ENCODE measurements at places on chromosomes 13 and 19. TPM values are rescaled to one million over a fixed set of nuclear protein-coding genes. Genes with fewer than 3 reads are reported as not detected.

GRCh38 chr13:38518328-38518727 lies 168.5 kb upstream of the FREM2 start:
- H3K36me3 ChIP-seq: no peaks in the 10 kb centered on the region
- H3K27ac ChIP-seq: no peak overlapping the region
- no peak for DNase-seq
- H3K4me1 ChIP-seq: no peaks in the 10 kb centered on the region
- no peaks in the 10 kb centered on the region for H3K27me3 ChIP-seq
- H3K4me3 ChIP-seq: no peak overlapping the region

The LILRA1 gene
- not detected for total RNA-seq

GRCh38 chr19:39406656-39407409 lies at the start of gene ZFP36:
Gene ZFP36, plus strand, starts transcription at chr19:39406847. Its CDS starts 58 bp downstream, at chr19:39406905.
- peak within 1 kb of the TSS; percentile 99 for H3K27ac ChIP-seq
- DNase-seq: peak; percentile 83
- peaks cover 49% of the 10 kb centered on the region for H3K4me1 ChIP-seq
- H3K27me3 ChIP-seq: no peaks in the 10 kb centered on the region
- peaks cover 4% of the 10 kb centered on the region for H3K36me3 ChIP-seq

- no peaks in the 10 kb centered on the region for H3K4me1 ChIP-seq
- no peaks in the 10 kb centered on the region for H3K36me3 ChIP-seq
- H3K27me3 ChIP-seq: peaks cover 21% of the 10 kb centered on the region
- no peak for DNase-seq
- H3K4me3 ChIP-seq: no peak overlapping the region
- H3K27ac ChIP-seq: no peak overlapping the region
Measured at GRCh38 chr19:4754248-4754647, 30.6 kb upstream of the DPP9 start.

The TMC4 gene
- 69.5 TPM for total RNA-seq

GRCh38 chr13:19152403-19152802 lies 29.2 kb downstream of the TUBA3C start:
- DNase-seq: no peak
- peaks cover 5% of the 10 kb centered on the region for H3K36me3 ChIP-seq
- H3K4me3 ChIP-seq: no peak overlapping the region
- no peak overlapping the region for H3K27ac ChIP-seq
- no peaks in the 10 kb centered on the region for H3K27me3 ChIP-seq
- H3K4me1 ChIP-seq: no peaks in the 10 kb centered on the region

- no peaks in the 10 kb centered on the region for H3K27me3 ChIP-seq
- DNase-seq: no peak
- H3K4me3 ChIP-seq: no peak overlapping the region
- H3K27ac ChIP-seq: no peak overlapping the region
Measured at GRCh38 chr13:59452189-59452890, 711.4 kb downstream of the DIAPH3 start.

GRCh38 chr13:88937384-88937783 lies 1266.2 kb downstream of the SLITRK5 start:
- H3K27me3 ChIP-seq: no peaks in the 10 kb centered on the region
- H3K4me1 ChIP-seq: no peaks in the 10 kb centered on the region
- no peak overlapping the region for H3K27ac ChIP-seq
- DNase-seq: no peak
- no peak overlapping the region for H3K4me3 ChIP-seq

The ETHE1 gene
- total RNA-seq: 26.8 TPM

DNA sequence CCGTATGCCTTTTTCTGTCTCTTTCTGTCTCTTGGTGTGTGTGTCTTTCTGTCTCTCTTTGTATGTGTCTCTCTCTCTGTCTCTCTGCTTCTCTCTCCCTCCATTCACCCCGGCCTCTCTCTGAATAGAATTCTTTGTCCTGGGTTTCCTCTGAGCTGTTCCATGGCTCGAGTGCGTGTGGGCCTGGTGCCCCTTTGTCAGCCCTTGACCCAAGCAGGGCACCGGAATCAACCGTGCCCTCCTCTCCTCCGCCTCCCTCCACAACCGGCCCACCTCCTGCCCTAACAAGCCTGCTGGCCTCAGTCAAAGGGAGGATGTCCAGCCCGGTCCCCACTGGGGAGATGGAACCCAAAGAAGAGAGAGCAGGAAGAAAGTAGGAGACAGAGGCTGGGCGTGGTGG lies 3.2 kb downstream of the AXL start:
- H3K4me1 ChIP-seq: peaks cover 58% of the 10 kb centered on the region
- H3K27ac ChIP-seq: peak overlapping the region; percentile 18
- no peaks in the 10 kb centered on the region for H3K27me3 ChIP-seq
- H3K4me3 ChIP-seq: peak overlapping the region; percentile 24

DNA sequence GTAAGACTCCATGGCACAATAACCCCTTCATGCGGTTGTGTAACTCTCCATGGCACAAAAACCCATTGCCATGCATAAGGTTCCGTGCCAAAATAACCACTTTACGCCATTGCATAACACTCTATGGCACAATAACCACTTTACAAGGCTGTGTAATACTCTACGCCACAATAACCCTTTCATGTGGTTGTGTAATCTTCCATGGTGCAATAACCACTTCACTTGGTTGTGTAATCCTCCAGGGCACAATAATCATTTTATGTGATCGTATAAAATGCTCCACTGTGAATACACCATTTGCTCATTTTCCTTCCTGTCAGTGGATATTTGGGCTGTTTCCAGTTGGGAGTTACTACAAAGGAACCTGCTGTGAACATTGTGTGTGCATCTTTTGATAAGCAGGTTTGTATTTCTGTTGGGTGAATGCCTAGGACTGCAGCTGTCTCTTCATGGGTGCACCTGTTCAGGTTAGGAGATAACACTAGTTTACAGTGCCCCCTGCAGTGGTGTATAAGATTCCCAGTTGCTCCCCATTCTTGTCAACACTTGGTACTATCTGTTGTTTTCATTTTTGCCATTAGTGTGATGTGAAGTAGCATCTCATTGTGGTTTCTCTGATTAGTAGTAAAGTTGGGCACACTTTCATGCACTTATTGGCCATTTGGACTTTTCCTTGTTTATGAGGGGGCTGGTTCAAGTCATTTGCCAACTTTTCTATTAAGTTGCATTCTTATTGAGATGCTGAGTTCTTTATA lies 21.1 kb upstream of the ZSCAN18 start:
- H3K4me1 ChIP-seq: no peaks in the 10 kb centered on the region
- no peaks in the 10 kb centered on the region for H3K27me3 ChIP-seq
- no peak for DNase-seq
- peaks cover 23% of the 10 kb centered on the region for H3K36me3 ChIP-seq
- H3K4me3 ChIP-seq: no peak overlapping the region
- no peak overlapping the region for H3K27ac ChIP-seq

DNA sequence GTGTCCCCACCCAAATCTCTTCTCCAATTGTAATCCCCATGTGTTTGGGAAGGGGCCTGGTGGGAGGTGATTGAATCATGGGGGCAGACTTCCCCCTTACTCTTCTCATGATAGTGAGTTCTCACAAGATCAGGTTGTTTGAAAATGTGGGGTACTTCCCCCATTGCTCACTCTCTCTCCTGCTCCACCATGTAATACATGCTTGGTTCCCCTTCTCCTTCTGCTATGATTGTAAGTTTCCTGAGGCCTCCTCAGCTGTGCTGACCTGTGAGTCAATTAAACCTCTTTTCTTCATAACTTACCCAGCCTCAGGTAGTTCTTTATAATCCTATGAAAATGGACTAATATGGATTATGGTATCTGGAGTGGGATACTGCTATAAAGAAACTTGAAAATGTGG lies 24.1 kb downstream of the ING1 start:
- no peak overlapping the region for H3K4me3 ChIP-seq
- no peak overlapping the region for H3K27ac ChIP-seq
- H3K36me3 ChIP-seq: peaks cover 1% of the 10 kb centered on the region

The TMTC4 gene
- total RNA-seq: 40.9 TPM

DNA sequence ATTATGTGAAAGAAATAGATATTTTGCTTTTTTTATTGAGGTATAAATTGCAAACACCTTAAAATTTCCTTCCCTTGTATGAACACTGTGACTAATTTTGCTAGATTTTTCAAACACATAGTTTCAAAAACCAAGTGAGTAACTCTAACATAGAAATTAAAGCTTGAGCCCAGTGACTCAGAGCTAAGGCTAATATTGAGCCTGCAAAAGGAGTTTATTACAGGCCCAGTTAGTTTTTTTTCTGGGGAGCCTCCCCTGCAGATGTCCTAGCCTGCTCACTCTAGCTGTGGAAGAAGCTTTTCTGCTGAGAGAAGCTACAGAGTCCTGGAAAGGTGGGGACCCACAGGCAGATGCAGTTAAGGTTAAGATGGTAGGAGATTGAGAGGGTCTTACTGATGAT lies 3.4 kb downstream of the ZNF430 start:
- H3K27me3 ChIP-seq: no peaks in the 10 kb centered on the region
- H3K4me1 ChIP-seq: peaks cover 30% of the 10 kb centered on the region
- H3K4me3 ChIP-seq: no peak overlapping the region
- DNase-seq: no peak

- H3K4me3 ChIP-seq: peak overlapping the region; percentile 41
- H3K4me1 ChIP-seq: peaks cover 93% of the 10 kb centered on the region
- no peak for DNase-seq
- peaks cover 10% of the 10 kb centered on the region for H3K36me3 ChIP-seq
Measured at GRCh38 chr19:38658462-38659306, 11.2 kb downstream of the ACTN4 start.

- H3K4me3 ChIP-seq: no peak overlapping the region
- H3K27me3 ChIP-seq: peaks cover 29% of the 10 kb centered on the region
- H3K36me3 ChIP-seq: no peaks in the 10 kb centered on the region
- H3K4me1 ChIP-seq: peaks cover 14% of the 10 kb centered on the region
Measured at GRCh38 chr19:30870876-30871275, 478.4 kb downstream of the TSHZ3 start.

- no peak overlapping the region for H3K27ac ChIP-seq
- DNase-seq: no peak
- peaks cover 4% of the 10 kb centered on the region for H3K4me1 ChIP-seq
- H3K27me3 ChIP-seq: peaks cover 39% of the 10 kb centered on the region
- no peaks in the 10 kb centered on the region for H3K36me3 ChIP-seq
Measured at GRCh38 chr19:9995084-9995483, 15.2 kb downstream of the COL5A3 start.

- no peak overlapping the region for H3K4me3 ChIP-seq
- no peak overlapping the region for H3K27ac ChIP-seq
- no peaks in the 10 kb centered on the region for H3K27me3 ChIP-seq
Measured at GRCh38 chr19:58482372-58482771, 6.2 kb downstream of the ZNF446 start.

DNA sequence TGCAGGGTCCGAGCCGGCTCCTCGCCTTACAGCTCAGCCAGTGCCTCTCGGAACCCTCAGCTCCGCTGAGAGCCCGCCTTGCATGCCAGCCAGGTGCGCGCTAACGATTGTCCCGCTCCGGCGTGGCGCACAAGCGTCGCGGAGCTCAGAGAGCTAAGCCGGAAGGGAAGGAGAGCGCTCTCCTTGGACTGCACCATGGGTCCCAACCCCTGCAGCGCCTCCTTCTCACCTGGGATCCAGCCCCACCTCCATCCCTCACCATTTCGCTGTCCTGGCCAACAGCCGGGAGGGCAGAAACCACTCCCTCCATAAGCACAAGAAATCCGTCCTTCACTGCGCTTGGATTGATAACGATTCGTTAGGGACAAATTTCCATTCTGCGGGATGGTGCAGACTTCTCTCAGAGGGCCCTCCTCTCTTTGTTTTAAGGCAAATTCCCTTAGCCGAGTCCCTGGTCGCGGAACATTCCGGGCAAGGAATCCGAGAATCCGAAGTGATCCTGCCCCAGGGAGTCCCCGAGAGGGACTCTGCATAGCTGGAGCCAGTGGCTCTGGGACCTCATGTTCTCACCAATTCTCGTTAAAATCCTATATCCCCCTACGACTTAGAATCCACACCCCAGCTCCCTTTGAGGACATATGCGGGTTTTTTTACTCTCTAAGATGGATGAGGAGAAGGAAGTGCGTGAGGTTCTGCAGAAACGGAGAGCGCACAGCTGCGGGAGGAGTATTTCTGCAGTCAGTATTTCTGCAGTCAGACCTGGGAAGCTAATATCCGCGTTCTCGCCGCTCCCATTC lies 2.8 kb downstream of the GSX1 start:
- H3K4me1 ChIP-seq: no peaks in the 10 kb centered on the region
- H3K27ac ChIP-seq: no peak overlapping the region
- DNase-seq: no peak
- H3K36me3 ChIP-seq: no peaks in the 10 kb centered on the region
- H3K27me3 ChIP-seq: peaks cover 98% of the 10 kb centered on the region
- H3K4me3 ChIP-seq: no peak overlapping the region

The CCNA1 gene
- total RNA-seq: 0.20 TPM

The ELANE gene
- total RNA-seq: not detected

DNA sequence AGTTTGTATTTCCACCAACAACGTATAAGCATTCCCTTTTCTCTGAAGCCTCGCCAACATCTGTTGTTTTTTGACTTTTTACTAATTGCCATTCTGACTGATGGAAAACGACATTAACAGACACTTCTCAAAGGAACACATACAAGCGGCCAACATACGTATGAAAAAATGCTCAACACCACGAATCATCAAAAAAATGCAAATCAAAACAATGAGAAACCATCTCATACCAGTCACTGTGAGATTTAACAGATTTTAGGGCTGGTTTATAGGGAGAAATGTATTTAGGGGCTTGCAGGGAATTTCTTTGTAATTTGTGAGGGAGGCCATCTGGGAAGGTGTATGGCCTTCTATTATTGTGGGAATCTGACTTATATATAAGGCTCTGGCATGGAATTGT lies 2.8 kb upstream of the DZIP1 start:
- peaks cover 15% of the 10 kb centered on the region for H3K4me1 ChIP-seq
- H3K4me3 ChIP-seq: no peak overlapping the region
- H3K36me3 ChIP-seq: no peaks in the 10 kb centered on the region

The NLRP13 gene
- total RNA-seq: not detected

The RFX1 gene
- 21.6 TPM for total RNA-seq

DNA sequence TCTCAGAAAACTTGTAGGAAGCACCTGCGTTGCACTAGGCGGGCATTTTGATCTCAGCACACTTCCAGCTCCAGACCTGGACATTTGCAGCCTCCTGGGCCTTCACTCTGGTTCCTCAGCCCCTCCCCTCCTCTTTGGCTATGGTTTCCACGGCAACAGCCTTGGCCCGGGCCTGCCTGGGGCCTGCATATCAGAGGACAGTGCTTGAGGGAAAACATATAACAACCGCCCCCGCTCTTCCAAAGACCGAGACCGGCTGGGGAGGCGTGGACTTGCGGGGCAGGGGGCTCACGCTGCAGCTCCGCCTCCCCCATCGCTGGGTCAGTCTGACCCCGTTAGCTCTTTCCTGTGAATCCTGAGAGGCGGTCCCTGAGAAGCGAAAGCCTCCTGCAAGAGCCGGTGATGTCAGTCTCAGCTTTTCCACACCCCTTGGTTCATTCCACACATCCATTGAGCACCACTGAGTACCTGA lies 125.7 kb upstream of the PEG3 start:
- H3K4me3 ChIP-seq: no peak overlapping the region
- no peak overlapping the region for H3K27ac ChIP-seq

- H3K36me3 ChIP-seq: no peaks in the 10 kb centered on the region
- no peak overlapping the region for H3K4me3 ChIP-seq
- no peak for DNase-seq
- no peaks in the 10 kb centered on the region for H3K27me3 ChIP-seq
Measured at GRCh38 chr13:91804724-91805123, 406.3 kb downstream of the GPC5 start.
